ENCODE measurements at places on chromosomes 3 and 15.

DNA sequence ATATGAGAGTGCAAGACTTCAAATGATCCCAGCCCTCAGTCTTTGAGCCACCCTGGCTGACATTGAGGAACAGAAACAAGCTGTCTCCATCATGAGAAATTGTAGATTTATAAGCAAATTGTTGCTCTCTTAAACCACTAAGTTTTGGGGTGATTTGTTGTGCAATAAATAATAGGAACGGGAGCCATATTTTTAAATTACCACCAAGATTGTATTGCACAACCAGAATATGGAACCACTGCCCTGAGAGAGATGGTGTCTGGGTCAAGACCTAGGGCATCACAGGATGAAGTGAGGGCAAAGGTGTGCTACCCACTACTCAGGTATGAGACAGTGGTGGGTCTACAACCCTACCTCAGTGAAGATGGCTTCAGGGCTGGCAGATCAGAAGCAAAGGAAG, 2.3 kb upstream of the CFAP92 start:
- DNase-seq: no peak

- no peak for DNase-seq
Observed at GRCh38 chr15:61831505-61831921, 228.7 kb downstream of the VPS13C start.

DNA sequence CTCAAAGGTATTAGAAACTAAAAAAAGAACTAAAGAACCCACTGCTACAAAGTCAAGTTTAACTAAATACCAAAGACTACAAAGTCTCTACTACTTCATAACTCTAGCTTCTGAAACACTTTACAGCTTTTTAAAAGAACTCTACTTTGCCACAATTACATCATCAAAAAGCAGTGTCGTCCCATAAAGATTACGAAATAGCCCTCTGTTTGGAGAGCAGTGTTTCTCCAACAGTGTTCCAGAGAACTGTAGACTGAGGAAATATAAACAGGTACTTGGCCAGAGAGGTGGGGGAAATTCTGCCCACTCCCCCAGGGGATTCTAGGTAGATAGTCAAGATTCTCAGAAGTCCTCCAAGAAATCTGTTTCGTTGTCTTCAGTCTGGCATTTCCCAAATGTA, 225.6 kb downstream of the PDZRN3 start:
- DNase-seq: no peak

DNA sequence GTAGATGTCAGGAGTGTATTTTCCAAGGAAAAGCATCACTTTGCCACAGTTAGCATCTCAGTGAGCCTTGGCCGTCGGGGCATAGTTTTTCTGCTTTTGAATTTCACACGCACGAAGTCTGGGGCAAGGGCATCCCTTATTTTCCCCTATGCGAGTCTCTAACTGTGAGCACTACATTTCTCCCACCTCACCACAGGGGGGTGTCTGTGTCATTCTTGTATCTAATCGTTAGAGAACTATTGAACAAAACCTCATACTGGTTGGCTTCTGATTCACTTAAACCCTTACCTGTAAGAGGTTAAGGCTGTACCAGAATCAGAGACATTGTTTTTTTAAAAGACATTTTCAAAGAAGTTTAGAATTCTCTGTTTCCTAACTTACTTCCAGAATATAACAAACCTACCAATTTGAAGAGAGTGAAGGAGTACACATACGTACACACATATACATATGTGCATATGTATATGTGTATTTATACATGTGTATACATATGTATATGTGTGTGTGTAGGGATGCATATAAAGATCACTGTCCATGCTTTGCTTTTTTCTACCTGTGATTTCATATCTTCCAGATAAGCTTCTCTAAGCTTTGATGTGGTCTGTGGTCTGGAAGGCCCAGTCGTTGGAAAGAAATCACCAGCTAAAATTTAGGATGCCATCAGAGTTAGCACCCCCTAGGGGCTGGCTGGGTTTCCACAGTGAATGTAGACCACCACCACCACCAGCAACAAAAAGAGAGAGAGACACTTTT, 49.4 kb downstream of the MYZAP start:
- DNase-seq: no peak

GRCh38 chr15:90055182-90055581, 47.1 kb downstream of the IDH2 start:
- DNase-seq: no peak

DNA sequence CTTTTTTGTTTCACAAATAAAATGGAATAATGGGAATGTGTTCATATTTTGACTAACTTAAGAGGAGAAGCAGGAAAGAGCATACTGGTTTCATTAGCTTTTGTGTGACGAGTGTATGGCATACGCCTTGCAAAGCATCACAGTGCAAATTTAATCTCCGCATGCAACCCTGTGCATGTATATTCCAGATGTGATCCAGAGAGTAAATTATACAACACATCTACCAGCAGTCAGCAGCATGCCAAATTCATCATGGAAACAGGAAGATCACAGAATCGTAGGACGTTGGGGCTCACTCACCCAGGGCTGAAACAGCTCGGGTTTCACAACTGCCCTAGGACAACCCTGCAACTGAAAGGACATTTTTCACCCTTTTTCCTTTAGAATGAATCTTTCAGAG, 53.4 kb downstream of the ADAMTS9 start:
- no peak for DNase-seq

DNA sequence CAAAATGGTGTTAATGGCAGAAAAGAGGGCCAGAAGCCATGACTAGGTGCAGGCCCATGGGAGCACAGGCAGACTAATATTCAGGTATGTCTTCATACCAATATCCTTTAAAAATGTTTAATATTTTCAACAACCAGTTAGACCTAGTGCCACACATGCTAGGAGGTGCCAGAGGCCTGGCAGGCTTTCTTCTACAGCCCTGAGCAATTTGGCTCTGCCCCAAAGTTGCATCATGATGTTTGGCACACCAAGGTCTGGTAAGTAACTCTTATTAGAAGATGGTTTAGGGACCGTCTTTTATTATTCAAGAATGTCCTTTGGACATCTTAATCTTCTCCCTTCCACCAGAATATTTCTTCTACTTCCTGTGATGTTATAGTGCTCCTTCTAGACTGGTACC, 34.8 kb downstream of the MITF start:
- DNase-seq: no peak

DNA sequence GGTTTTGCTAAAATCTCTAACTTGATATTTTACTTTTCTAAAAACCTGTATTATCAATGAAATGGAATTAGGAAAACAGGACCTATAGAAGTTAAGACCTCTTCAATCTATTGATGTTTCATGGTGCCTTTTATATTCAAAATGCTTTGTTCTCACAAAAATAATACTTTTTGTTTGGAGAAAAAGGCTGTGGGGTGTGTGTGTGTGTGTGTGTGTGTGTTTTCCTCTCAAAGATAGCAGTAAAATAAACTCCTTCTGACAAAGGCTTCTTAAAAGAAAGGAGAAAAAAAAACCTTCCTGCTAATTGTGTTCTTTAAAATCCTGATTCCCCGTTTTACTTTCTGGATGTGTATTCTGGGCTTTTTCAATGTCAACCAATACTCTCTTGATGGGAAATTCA, 54.5 kb downstream of the RBM6 start:
- no peak for DNase-seq

GRCh38 chr15:36884936-36885635, 215.3 kb downstream of the MEIS2 start:
- DNase-seq: no peak

- no peak for DNase-seq
Observed at GRCh38 chr15:78004919-78005634, 72.4 kb downstream of the TBC1D2B start.

GRCh38 chr3:60588806-60589205, 662.4 kb downstream of the FHIT start:
- DNase-seq: no peak

All from central memory CD4-positive, alpha-beta T cell (primary cell).